CD8-positive, alpha-beta memory T cell (primary cell): ENCODE measurements at places on chromosomes 7 and 10.

GRCh38 chr7:132805766-132806165 lies 229.5 kb upstream of the PLXNA4 start:
- no peak for DNase-seq

- no peak for DNase-seq
These were observed 93.4 kb downstream of the PTPRN2 start for GRCh38 chr7:158494162-158494586.

GRCh38 chr7:2162959-2163358 lies 69.8 kb downstream of the MAD1L1 start:
- DNase-seq: no peak

DNA sequence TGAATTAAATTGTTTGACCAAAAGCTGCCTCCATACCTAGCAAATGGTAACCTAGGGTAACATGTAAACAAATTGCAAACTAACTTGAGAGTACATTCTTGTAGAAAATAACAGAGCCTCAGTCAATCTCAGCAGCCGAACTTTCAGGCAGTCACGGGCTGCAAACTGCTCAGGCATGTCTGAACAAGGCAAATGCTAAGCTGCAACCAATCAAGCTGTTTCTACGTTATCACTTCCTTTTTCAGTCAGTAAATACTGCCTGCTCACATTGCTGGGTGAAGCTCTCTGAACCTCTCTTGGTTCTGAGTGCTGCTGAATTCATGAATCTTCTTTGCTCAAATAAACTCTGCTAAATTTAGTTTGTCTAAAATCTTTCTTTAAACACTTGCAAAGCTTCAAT lies 1212.4 kb downstream of the SORCS1 start:
- no peak for DNase-seq

DNA sequence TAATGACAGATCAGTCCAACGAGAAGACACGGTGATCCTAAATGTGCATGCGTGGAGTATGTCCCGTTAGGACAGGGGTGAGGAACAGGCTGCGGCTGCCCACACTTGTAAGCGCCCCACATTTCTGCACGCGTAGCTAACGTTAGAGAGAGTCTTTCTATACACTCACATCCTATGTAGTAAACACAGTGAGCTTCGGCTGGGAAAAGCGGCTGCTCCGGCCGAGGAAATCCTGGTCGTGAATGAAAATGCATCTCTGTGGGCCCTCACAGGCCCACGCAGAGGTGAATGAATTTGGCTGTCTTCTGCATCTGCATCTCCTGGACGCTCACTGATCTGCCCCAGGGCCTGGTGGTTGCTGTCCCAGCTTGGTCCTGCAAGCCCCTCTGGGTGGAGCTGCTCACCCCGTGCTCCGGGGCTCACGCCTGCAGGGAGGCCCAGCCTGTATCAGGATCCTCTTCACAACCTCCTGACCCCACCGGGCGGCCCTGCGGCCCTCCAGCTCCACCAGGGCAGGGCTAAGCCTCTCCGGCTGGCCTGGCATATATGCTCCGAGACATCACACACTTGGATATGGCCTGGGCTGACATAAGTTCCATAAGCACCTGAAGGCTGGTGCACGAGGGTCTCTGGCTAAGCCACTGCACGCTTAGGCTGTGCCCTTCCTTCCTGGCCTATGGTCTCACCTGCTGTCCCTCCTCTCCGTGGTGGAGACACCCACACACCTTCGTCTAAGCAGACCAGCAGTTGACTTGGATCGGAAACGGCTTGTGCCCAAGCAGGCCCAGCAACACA lies 117.9 kb upstream of the DIP2C start:
- no peak for DNase-seq

GRCh38 chr7:64183827-64184372 lies 23.1 kb upstream of the ZNF735 start:
- no peak for DNase-seq

- no peak for DNase-seq
These were observed 167.7 kb downstream of the UBE2H start for GRCh38 chr7:129784783-129785684.
